ENCODE measurements at places on chromosomes 12 and 14.
A peak's percentile ranks its signal among the peaks of the same experiment; 100 is the strongest.

DNA sequence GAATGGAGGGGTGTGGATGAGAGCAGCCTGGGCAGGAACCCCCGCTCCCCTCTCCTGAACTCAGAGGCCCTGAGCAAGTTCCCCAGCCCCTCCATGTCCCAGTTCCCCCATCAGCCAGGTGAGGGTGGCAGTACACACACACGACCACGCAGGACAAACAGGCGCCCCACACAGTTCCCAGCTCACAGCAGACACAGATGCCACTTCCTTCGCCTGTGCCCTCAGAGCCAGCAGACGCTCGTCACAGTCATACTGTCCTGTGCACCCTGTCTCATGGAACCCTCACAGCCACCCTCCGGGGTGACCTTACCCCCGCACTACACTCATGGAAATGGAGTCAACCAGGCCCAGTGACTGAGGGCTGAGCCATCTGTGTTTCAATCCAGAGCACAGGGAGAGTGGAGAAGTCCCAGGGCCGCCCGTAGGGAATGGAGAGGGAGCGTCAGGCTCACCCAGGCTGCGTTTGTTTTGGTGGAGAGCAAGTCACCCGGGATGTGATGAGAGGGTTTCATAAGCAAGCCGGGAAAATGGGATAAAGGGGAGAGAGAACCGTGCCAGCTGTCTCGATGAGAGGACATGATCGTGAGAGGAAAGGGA, 47.5 kb upstream of the DYNC1H1 start:
- H3K4me1 ChIP-seq = no peaks in the 10 kb centered on the region
- H3K4me3 ChIP-seq = no peak overlapping the region
- peaks cover 78% of the 10 kb centered on the region for H3K36me3 ChIP-seq
- no peaks in the 10 kb centered on the region for H3K27me3 ChIP-seq
- H3K27ac ChIP-seq = peak overlapping the region; percentile 28
- DNase-seq = no peak

DNA sequence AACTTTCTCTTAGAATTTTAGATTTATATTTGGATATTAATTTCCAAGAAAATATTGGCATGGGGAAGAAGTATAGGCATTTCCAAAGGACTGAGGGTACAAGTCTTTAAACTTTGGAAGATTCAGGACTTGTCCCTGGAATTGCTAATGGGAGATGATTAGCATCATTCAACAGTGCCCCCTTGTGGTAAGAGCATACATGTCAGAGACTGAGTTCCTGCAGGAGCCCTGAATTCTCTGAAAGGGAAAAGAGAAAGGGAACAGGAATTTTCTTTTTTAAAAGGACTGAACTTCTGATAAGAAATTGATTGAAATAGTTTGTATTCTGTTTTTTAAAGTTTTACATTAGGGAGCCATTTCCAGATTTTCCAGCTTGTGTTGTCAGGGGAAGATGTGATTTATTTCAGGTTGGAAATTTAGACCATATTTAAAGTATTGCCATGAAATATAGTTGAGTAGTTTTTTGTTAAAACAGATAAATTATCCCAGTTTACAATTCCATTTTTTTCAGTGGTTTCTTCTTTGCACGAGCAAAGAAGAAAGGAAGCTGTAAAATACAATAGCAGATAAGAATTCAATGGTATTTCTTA, 44.0 kb upstream of the REP15 start:
- no peak overlapping the region for H3K27ac ChIP-seq
- H3K4me1 ChIP-seq = no peaks in the 10 kb centered on the region
- H3K36me3 ChIP-seq = no peaks in the 10 kb centered on the region
- no peaks in the 10 kb centered on the region for H3K27me3 ChIP-seq
- H3K4me3 ChIP-seq = no peak overlapping the region

GRCh38 chr14:104877806-104878550, 12.9 kb downstream of the CEP170B start:
- no peak overlapping the region for H3K27ac ChIP-seq
- H3K4me3 ChIP-seq = no peak overlapping the region
- H3K27me3 ChIP-seq = no peaks in the 10 kb centered on the region
- H3K4me1 ChIP-seq = no peaks in the 10 kb centered on the region
- H3K36me3 ChIP-seq = peaks cover 7% of the 10 kb centered on the region
- DNase-seq = no peak

GRCh38 chr12:110916295-110916875, 4.0 kb downstream of the MYL2 start:
- peaks cover 60% of the 10 kb centered on the region for H3K36me3 ChIP-seq
- H3K4me3 ChIP-seq = peak overlapping the region; percentile 69
- peak overlapping the region; percentile 91 for H3K27ac ChIP-seq
- DNase-seq = no peak
- H3K4me1 ChIP-seq = peaks cover 8% of the 10 kb centered on the region

DNA sequence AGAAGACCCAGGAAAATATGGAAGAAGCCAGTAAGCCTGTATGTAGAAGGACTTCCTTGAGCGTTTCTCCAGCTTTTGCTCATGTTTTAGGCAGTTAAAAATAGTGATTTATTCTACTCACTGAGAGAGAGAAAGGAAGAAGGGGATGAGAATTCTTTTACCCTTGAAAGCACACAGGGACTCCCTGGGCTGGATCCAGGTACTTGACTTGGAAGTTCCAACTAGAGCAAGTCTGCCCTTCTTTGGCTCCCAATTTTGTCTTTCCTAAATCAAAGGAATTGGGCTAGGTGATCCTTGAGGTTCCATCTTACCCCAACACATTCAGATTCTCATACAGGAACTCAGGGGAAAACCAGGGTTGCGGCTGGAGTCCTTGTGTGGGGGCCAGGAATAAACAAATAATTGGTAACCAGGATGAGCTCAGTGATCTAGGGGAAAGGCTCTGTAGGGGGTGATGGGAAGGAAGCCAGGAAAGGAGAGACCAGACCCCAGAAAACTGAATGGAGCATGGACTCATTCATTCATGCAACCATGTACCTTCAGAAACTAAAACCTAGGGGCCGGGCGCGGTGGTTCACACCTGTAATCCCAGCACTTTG, 11.5 kb upstream of the ITGA5 start:
- no peak for DNase-seq
- no peaks in the 10 kb centered on the region for H3K27me3 ChIP-seq
- peaks cover 39% of the 10 kb centered on the region for H3K4me1 ChIP-seq
- H3K4me3 ChIP-seq = no peak overlapping the region
- no peak overlapping the region for H3K27ac ChIP-seq

GRCh38 chr14:89061696-89062095, 237.2 kb downstream of the TTC8 start:
- DNase-seq = no peak
- no peak overlapping the region for H3K27ac ChIP-seq
- H3K36me3 ChIP-seq = no peaks in the 10 kb centered on the region
- no peaks in the 10 kb centered on the region for H3K27me3 ChIP-seq
- H3K4me3 ChIP-seq = no peak overlapping the region

DNA sequence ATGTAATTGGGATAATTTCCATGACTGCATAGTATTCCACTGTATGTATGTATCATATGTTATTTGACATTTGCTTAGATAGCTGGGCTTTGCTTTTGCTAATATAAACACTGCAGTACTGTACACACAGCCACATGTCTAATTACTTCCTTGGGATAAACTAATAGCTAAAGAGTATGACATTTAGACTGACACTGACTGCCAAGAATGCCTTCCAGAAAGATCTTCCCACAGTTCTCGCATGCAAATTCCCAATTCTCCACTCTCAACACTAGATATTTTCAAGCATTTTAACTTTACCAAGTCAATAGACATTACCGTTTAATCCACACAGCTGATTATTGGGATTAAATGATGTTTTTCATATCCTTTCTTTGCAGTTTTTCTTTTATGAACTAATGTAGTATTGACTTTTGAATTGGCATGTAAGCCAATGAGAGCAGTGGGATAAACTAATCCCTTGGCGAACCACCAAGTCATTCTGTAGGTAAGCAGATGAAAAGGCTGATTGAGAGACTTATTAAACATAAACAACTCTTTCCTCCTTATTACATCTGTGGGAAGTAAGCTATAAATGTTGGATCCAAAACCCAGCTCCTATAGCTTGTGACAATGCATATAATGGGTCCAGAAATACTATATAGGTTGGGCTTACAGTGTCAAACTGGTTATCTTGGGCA, 55.5 kb downstream of the STON2 start:
- H3K4me1 ChIP-seq = no peaks in the 10 kb centered on the region
- no peak overlapping the region for H3K4me3 ChIP-seq
- H3K27ac ChIP-seq = no peak overlapping the region
- no peaks in the 10 kb centered on the region for H3K36me3 ChIP-seq

DNA sequence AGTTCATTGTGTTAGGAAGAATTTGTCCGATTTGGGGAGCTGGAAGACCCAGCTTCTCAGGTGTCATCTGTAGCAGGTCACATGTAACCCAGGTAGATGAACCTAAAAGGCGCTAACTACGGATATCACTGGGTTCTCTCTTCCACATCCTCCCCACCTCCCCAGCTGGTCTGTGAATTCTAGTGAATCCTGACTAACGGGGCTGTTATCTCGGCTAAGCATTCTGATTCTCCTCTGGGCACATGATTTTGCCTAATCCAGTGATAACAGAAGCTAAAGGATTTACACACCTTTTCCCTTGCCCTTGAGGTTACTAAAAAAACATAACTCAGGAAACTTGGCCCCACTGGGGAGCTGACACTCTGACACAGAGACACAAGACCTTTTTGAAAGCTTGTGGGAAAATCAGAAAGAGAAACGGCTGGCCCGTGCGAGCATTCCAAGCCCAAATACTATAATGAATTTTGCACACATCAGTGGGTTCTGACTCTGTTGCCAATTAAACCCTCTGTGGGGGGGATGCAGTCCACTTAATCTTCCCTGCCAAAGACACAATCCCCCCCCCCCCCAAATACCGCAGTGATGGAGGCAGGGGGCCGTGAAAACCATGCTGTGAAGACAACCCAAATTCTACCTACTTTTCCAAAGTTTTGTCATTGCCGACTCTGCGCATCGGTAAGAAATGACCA, 81.0 kb upstream of the FZD10 start:
- H3K36me3 ChIP-seq = no peaks in the 10 kb centered on the region
- H3K27ac ChIP-seq = no peak overlapping the region
- H3K4me3 ChIP-seq = no peak overlapping the region
- H3K27me3 ChIP-seq = no peaks in the 10 kb centered on the region
- H3K4me1 ChIP-seq = no peaks in the 10 kb centered on the region

DNA sequence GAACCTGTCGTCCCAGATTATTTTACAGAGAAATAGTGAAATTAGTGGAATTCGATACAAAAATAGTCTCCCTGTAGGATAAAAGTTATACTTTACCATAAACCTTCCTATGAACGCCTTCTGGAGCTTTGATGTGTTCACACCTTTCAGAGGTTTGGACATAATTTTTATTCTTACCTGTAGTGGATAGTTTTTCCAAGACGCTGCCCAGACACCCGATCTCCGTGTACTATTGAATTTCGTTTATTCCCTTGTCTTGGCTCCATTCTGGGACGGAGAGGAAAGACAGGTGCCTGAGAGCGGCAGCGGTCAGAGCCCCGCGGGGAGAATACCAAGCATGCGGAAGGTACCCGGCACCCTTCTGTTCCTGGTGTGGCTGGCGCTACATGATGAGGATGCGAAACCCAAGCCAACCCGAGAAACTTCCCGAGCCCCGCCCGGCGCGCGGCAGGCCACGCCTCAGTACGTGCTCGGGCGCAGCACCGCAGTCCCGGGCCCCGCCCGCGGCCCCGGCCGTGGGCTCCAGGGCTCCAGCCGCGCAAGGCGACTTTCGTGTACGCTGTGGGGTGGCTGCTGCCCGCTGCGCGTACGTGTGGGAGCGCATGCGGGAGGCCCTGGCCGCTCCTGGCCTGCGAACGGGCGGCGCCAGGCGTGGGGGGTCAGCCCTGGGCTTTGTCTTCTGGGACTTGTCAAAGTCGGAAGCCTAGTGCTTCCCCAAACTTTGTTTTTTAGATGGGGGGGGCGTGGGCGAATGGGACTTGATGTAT, 11.3 kb upstream of the SNAPC1 start:
- H3K27me3 ChIP-seq = no peaks in the 10 kb centered on the region
- peak; percentile 93 for DNase-seq
- no peaks in the 10 kb centered on the region for H3K36me3 ChIP-seq
- peaks cover 12% of the 10 kb centered on the region for H3K4me1 ChIP-seq
- H3K4me3 ChIP-seq = peak overlapping the region; percentile 72
- peak overlapping the region; percentile 94 for H3K27ac ChIP-seq

DNA sequence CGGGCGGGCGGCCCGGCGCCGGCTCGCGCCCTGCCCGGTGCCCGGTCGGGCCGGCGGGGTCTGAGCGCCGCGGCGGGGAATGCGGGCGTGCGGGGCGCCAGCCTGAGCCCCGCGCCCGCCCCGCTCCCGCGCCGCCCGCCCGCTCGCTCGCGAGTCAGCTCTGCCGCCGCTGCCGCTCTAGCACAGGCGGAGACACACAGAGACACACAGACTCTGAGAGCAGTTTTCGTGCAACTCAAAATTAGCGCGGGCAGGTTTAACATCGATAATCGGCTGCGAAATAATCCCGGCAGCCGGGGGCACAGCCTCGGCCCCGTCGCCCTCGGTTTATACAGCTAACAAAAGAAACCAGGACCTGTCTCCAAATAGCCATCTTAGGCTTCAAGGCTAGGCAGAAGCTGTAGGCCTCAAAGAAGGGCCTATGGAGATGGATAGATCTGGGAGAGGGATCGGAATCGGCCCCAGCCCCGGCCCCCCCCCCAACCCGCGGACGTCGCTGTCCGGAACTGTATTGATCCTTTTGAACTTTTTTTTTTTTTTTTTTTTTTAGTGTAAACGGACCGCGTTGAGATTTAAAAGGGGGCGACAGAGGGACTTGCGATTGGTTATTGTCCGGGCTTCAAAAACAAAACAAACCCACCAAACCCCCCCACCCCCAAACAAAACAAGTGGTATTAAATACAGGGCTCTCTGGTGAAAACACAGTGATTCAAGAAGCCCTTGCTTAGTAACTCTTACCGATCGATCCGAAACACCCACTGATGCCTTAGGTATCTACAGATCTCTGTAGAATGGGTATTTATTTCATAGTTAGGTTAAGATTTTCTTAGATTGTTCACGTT, 1.1 kb downstream of the ARID2 start:
- no peaks in the 10 kb centered on the region for H3K36me3 ChIP-seq
- H3K4me3 ChIP-seq = peak overlapping the region; percentile 87
- peak; percentile 48 for DNase-seq
- H3K27ac ChIP-seq = peak overlapping the region; percentile 98
- H3K4me1 ChIP-seq = peaks cover 43% of the 10 kb centered on the region

DNA sequence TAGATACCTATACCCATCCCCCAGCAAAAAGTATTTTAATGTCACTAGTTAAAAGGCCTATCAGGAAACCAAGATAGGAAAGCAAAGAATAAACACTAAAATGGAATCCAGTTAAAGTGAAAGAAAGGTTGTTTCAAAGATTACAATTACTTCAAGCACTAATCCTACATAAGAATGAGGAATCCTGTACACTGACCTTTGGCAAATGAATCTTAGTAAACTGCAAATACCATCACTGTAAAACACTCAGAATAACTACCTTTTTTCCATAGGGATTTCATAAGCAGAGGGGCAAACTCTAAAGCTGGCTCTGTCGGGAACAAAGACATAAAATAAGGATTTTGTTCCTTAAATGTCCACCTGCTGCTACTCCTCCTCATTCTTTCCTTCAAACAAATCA, 25.9 kb downstream of the CEP83 start:
- H3K27ac ChIP-seq = no peak overlapping the region
- H3K27me3 ChIP-seq = no peaks in the 10 kb centered on the region
- DNase-seq = no peak
- H3K36me3 ChIP-seq = no peaks in the 10 kb centered on the region
- no peaks in the 10 kb centered on the region for H3K4me1 ChIP-seq
- no peak overlapping the region for H3K4me3 ChIP-seq

- no peaks in the 10 kb centered on the region for H3K4me1 ChIP-seq
- H3K27ac ChIP-seq = no peak overlapping the region
- H3K27me3 ChIP-seq = no peaks in the 10 kb centered on the region
Observed at GRCh38 chr12:4690760-4691159, 29.4 kb upstream of the GALNT8 start.
